Breast epithelium (tissue), 4 donors: ENCODE measurements at places on chromosomes 4 and X.
A peak's percentile ranks its signal among the peaks of the same experiment; 100 is the strongest.

- DNase-seq, result no peak
These were observed 4.6 kb upstream of the ANTXR2 start for GRCh38 chr4:80077639-80078038.

DNA sequence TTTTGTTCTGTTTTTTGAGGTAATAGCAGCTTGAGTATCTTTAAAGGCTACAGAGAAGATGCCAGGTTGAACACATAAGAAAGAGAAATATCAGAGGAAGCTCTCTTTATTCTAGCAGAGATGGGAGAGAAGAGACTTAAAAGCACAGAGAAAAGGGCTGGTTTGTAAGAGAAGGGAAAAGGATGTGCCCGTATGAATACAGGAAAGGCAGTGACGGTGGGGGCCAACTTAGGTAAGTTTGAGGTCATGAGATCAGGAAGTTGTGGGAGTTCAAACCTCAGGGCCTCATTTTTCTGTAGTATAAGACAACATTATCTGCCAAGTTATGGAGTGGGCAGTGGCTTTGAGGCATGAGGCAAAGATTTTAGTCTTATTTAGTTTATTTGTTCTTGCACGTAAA, 121.3 kb upstream of the S100G start:
- DNase-seq, result no peak

- DNase-seq, result no peak
These were observed 37.8 kb downstream of the GAB3 start for GRCh38 chrX:154712781-154713740.

DNA sequence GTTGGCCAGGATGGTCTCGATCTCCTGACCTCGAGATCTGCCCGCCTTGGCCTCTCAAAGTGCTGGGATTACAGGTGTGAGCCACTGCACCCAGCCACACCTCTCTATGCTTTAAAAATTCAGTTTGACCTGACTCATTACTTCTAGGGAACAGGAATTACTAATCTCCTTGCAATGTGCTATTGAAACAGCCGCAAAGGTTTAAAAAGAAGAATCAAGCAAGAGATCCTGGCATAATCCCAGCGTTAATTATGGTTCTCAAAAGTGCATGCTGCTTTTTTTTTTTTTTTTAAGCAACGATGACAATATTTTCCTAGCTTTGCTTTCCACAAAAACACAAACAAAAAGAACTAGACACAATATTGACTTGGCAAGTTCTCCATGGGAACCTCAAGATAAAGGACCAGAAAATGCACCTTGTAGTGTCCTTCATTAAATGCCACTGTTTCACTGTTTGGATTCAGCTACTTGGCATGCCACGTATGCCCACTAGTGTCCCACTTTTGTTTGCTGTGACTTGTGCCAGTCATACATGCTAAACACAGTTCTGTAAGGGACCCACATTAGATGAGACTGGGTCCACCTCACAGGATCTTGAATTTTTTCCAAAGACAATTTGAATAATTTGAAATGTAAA, 112.6 kb upstream of the PPARGC1A start:
- DNase-seq, result no peak

DNA sequence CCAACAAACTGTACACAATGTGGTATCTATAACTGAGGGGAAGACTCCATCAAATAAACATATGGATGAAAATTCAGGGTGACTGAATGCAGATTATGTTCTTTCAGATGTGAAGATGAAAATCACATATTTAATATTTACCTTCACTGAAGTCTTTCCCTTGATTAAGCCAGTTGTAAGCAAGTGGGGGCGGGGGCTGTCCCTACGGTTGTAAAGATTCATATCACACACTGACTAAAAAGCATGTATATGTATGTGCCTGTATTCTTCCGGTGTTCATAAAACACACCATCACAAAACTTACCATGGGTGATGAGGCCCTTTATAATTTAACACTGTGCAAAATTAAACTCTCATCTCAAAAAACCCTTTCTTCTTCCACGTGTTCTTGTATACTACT, 1.3 kb downstream of the TAB3 start:
- no peak for DNase-seq

- DNase-seq, result no peak
These were observed 442.9 kb downstream of the TLL1 start for GRCh38 chr4:166315721-166316467.

DNA sequence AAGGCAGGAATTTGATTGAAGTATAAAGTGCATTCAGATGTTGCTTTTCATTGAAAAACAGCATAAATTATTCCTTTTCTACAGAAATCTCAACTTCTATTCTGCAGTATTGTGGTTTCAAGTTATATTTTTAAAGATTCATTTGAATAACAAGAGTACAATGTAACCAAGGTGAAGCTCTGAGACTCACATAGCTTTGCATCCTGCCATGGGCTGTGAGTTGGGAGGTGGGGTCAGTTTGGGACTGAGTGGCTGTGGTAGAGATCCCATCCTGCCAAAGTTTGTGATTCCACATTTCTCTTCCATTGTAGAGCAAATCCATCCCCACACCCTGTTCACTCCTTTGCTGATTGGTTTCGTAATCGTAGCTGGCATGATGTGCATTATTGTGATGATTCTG, 69.2 kb downstream of the KIT start:
- DNase-seq, result no peak

DNA sequence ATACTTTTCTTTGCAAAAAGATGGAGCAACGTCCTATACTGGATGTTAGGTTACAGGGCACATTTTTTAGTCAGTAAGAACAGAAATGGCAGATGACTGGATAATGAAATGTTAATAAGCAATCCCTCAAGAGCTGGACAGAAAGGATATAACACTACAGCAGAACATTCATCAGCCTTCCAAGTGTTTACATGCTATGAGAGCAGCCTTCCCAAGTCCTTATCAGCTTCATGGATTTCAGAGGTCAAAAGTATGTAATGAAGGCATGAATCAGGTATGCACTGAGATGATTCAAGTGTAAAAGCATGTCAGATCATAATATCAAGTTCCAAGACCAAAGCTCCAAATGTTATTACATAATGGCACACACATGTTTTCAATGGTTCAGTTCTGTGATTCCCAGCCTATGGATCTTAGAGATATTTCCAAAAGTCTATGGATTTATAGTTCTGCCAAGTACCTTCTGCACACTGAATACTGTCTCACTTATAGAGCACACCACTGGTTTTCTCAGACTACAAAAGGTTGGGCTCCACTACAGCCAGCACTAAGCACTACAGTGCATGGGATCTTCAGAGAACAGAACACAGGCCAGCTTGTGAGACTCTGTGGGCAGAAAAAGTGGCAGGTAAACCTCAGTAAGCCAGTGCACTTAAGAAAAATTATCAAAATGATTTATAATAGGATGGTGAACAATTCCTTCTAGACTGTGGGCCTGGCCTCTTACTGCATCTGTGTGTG, 49.2 kb downstream of the GPC4 start:
- DNase-seq, result no peak

DNA sequence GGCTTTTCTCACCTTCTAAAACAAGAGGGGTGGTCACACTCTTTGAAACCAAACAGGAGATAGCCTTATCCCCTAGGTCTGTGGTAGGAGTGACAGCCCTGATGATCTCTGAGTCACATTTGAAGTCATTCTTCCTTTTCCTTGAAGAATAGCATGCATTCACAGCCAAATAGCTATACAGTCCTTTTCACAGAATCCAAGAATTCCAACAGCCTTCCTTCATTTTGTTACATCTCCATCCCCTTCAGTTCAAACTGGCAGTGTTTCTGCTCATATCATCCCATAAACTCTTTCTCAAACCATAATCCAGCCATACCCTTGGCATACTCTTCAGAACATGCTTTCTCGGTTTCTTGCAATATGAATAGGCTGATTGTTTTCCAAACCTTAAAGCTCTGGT, 33.3 kb upstream of the TMEM184C start:
- DNase-seq, result no peak

GRCh38 chrX:153820601-153821000, 9.7 kb downstream of the PDZD4 start:
- no peak for DNase-seq

DNA sequence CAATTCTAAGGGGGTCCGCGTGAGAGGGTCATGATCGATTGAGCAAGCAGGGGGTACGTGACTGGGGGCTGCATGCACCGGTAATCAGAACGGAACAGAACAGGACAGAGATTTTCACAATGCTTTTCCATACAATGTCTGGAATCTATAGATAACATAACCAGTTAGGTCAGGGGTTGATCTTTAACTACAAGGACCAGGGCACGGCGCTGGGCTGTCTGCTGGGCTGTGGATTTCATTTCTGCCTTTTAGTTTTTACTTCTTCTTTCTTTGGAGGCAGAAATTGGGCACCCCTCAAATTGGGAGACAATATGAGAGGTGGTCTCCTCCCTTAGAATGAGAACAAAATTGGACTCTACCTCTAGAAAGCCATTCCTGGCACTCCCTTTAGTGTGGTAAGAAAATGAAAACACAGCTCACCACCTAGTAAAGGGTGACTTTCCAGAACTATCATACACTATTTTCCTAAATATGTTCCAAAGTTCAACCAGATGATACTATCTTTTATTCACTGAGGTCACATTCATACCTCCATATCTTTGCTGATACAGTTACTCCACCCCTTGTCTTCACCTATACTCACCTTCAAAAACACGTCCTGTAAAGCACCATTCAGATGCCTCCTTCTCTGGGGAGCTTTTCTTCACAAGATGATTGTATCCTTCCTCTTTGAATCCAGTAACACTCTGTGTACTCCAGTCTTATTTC, 1058.3 kb upstream of the SLIT2 start:
- DNase-seq, result no peak

- no peak for DNase-seq
These were observed 141.9 kb downstream of the MAB21L2 start for GRCh38 chr4:150723727-150724411.

DNA sequence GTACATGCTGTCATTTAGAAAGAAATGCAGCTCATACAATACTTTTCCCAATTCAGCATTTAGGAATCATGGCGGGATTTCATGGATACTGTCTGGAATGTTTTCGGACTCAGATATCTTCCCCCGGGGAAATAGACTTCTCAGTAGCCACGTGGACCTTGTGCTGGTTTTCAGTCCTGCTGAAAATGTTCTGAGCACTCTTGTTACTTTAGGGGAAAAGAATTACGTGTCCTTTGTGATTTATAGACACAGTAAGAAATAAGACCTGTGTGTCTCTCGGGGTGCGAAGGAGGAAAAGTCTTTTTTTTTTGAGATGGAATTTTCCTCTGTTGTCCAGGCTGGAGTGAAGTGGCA, 3.8 kb downstream of the CD99 start:
- no peak for DNase-seq

GRCh38 chr4:76688619-76689144, 209.3 kb downstream of the SOWAHB start:
- no peak for DNase-seq

DNA sequence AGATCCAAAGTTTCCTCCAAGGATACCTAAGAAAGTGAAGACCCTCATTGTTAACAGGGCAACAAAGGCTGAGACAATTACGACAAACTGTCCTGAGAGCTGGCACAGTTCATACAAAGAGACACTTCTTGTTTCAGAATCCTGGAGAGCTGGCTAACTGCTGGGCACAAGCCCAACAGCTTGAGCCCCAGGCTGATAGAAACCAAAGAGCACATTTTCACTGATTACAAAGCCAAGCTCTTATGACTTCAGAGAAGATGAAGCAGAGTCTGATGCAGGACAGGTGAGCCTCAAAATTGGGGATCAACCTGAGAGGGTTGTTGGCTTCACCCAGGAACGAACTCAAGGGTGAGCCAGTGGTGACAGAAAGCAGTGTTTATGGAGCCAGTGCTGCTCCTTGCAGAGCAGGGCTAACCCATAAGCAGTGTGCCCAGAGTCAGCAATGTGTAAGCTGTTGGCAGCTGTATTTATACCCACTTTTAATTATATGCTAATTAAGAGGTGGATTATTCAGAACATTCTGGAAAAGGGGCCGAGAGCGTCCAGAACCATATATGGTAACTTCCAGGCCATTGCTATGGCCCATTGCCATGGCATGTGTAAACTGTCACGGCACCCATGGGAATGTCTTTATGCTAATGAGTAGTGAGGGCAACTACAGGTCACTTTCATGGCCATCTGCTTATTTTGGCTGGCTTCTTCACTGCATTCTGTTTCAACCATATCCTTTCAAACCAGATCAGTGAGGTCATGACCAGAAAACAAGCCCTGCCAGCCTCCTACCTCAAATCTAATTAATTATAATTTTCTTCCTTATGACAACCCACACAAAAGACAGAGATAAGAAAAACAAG, 183.7 kb downstream of the EVC2 start:
- peak; percentile 81 for DNase-seq

GRCh38 chr4:75584067-75584466, 28.2 kb downstream of the ODAPH start:
- no peak for DNase-seq

DNA sequence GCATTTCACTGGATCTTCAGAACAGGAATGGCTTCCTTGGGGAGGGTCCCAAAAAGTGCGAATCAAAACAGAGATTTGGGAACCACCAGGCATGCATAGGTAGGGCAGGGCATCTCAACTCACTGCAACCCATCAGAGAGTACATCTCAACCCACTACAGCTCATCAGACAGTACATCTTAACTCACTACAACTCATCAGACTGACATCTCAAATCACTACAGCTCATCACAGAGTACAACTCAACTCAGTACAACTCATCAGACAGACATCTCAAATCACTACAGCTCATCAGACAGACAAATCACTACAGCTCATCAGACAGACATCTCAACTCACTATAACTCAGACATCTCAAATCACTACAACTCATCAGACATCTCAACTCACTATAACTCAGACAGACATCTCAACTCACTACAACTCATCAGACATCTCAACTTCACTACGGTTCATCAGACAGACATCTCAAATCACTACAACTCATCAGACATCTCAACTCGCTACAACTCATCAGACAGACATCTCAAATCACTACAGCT, 47.5 kb upstream of the CLDN34 start:
- no peak for DNase-seq
